NCI-H524 treated with DMSO at 0.1 percent for 48 hours (cell line): ENCODE measurements at places on chromosomes 2 and 18.

- no peak for DNase-seq
Measured at GRCh38 chr2:179237209-179237946, 27.3 kb downstream of the SESTD1 start.

- DNase-seq = no peak
Measured at GRCh38 chr2:241116606-241117560, 14.8 kb upstream of the MTERF4 start.

GRCh38 chr18:47077111-47077510 is 41.7 kb upstream of the ELOA2 start:
- no peak for DNase-seq

- no peak for DNase-seq
Measured at GRCh38 chr2:27282892-27283291, 663 bp downstream of the TRIM54 start.

GRCh38 chr2:96701636-96702035 is 38.2 kb downstream of the LMAN2L start:
- no peak for DNase-seq

GRCh38 chr2:201275069-201275468 is 14.7 kb downstream of the CASP8 start:
- DNase-seq = no peak

DNA sequence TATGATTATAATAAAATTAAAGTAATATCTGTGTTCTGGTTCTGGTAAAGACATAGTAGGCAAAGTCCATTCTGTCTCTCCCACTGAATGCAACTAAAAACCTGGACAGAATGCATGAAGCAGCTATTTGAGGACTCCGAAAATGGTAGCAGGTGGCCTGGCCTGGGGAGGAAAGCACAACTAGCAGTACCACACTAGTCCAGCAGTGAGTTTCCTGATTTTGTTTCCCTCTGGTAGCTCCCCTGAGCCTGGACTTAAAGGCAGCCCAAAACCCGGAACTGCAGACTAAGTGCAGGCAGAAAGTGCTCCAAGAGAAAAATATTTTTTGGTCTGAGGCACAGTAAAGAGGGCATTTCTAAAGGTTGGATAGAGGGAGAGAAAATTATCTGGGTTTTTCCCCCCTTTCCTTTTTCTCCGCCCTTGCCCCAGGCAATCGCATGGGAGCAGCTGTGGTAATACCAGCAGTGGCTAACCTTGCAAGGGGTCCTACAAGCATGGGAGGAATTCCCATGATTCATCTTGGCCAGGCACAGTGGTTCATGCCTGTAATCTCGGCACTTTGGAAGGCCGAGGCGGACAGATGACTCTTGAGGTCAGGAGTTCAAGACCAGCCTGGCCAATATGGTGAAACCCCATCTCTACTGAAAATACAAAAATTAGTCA is 32.3 kb downstream of the ASXL2 start:
- DNase-seq = no peak

DNA sequence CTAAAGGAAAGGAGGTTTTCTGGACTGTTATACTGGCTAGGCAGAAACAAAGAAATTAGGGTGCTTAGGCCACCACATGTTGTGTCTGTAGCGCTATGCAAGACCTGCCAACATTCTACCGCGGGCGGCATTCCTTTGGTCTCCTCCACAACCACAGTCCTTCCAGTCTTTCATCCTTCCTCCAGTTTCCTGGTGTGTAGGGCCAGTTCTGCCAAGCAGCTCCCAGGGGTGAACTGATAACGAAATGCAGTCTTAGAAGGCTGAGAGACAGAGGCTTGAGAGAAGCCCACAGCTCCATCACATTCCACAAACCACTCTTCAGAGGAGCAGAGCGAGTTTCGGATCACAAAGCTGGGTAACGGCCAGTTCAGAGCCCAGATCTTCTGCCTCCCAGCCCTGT is 19.5 kb upstream of the CXXC1 start:
- DNase-seq = no peak

DNA sequence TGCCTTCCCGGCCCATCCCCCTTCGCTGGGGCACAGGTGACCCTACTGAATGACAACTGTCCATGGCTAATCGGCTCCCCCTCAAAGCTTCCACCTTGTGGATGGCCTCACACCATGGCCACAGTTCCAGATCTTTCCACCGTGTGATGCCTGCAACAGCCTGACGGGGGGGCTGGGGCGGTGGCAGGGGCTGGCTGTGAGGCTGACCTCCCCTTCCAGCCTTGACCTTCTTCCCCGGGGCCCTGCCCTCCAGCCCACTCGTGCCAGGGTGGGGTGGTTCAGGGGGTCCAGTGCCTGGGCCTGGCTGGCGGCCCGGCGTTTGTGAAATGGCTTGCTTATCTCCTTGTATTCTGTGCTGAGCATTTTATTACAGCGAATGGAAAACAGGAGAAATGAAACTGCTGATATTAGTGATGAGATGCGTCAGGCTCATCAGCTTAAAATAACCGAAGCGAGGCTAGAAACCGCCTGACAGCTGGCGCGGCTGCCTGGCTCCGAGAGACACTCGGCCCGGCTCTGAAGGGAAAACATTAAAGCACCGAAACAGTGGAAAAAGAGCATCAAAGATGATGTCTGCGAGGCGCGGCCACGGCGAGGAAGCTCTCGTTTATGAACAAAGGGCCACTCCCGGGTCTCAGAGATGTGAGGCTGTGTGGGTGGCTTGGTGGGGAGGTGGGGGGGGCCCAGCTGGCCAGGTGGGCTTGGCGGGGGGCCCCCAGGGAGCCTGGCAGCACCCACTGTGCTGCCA is 916 bp upstream of the PDCD1 start:
- no peak for DNase-seq

- no peak for DNase-seq
Measured at GRCh38 chr2:62654876-62655359, 50.6 kb upstream of the EHBP1 start.

GRCh38 chr18:45107425-45107824 is 426.7 kb downstream of the SETBP1 start:
- no peak for DNase-seq

DNA sequence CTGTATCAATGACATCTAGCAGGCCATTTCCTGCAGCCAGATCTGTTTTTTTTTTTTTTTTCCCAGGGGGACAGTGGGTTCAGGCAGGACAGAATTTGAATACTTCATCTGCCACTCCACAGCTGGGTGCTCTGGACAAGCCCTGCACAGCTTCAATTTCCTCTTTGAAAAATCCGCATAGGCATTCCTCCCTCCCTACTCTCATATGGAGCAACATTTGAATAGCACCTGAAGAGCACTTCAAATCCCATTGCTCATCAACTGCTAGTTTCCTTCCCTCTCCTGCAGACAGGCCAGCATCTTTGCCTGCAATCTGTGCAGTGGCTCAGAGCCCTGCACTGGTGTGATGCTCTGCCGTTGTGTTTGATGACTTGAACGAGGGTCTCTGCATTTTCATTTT is 326.3 kb downstream of the TSN start:
- DNase-seq = peak; percentile 74

DNA sequence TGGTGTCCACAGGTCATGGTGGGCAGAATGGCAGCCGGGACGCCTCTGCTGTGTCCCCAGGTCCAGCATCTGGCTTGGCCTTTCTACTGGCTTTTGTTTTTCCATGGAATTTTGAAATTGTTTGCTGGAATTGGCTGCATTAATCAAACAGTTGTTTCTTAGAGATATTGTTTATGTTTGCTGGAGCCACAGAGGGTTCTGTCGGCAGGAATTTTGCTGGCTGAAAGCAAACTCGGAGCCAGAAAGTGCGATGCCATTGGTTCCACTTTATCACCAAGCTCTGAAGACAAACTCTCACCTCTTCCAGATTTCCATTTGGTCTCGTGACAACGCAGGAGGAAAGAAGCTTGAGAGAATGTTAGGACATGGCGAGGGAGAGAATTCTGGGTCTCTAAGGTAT is 199.2 kb upstream of the COPS8 start:
- no peak for DNase-seq

DNA sequence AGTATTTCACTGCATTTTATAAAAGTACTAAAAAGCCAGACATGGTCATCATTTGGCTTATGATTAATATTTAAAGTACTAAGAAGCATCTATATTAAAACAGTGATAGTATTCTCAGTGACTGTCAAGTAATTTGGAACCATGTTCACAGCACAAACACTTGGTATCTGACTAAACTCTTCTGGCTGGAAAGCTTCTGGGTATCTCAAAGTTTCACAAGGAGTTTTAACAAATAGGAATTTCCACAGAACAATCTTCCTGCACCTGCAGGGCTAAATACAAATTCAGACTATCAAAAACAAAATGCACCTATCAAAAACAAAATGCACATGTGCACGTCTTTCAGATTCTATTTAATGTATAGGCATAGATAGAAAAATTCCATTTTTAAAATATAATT is 158.8 kb downstream of the L3MBTL4 start:
- DNase-seq = no peak

DNA sequence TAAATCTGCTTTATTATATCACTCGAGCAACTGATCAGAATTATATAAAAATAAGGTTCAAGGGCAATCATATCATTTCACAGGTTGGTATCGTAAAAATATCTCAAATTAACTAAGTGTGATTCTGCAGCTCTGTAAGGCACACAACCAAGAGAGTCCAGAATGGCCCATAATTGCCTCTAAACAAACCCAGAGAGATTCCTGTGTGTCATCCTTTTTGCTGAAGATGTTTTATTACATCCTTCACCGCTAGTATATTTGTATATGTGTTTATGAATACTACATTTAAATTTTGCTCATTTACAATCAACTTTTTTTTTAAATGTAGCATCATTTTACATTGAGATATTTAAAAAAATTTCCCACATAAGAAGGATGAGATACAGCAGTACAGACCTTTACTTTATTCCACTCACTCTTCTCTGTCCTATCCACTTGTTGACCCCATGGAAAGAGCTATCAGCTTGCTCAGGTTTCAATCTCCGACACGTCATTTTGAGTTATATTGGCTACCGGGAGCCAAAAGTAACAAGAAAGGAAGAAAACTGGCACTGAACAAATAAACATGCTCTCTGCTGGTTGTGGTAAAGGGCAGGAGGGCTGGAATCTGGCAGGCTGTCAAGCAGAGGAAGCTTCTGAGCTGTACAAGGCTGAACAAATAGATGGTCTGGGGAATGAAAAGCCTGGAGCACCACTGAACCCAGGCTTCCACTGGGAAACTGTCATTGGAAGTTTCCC is 23.1 kb downstream of the PLA2R1 start:
- DNase-seq = no peak

GRCh38 chr2:238391042-238391689 is 35.6 kb upstream of the ASB1 start:
- no peak for DNase-seq

DNA sequence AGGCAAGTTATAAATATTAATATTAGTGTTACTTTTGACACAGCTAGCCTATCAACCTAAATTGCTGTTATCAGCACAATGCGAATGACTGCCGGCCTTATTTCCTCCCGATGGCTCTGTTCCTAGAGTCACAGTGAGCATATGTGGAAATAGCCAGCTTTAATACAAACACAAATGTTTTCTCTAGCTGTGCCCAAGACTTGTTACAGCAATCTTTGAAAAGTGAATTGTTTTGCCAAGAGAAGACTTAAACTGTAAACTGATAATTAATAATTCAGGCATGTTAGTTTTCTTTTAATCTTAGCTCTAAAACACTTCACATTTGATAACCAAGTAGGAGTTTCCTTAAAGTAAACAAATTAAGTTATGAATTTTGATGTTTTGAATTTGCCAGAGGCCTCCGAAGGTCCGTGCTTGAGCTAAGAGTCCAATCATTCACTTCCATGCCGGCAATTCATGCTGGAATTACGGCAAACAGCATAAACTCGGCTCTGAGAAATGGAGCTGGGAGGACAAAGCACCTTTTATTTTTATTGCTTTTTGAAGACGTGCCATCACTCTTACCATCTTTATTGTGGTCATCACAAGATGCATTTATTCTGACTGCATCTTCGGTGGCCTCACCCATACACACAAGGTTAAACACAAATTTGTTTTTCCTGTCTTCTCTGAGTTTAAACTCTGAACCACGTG is 184.5 kb upstream of the CWC22 start:
- no peak for DNase-seq

GRCh38 chr18:39945076-39945475 is 2010.0 kb upstream of the PIK3C3 start:
- no peak for DNase-seq

GRCh38 chr18:30925795-30926194 is 116.7 kb downstream of the DSC3 start:
- DNase-seq = no peak

GRCh38 chr2:226906163-226906693 is 70.4 kb downstream of the RHBDD1 start:
- no peak for DNase-seq

DNA sequence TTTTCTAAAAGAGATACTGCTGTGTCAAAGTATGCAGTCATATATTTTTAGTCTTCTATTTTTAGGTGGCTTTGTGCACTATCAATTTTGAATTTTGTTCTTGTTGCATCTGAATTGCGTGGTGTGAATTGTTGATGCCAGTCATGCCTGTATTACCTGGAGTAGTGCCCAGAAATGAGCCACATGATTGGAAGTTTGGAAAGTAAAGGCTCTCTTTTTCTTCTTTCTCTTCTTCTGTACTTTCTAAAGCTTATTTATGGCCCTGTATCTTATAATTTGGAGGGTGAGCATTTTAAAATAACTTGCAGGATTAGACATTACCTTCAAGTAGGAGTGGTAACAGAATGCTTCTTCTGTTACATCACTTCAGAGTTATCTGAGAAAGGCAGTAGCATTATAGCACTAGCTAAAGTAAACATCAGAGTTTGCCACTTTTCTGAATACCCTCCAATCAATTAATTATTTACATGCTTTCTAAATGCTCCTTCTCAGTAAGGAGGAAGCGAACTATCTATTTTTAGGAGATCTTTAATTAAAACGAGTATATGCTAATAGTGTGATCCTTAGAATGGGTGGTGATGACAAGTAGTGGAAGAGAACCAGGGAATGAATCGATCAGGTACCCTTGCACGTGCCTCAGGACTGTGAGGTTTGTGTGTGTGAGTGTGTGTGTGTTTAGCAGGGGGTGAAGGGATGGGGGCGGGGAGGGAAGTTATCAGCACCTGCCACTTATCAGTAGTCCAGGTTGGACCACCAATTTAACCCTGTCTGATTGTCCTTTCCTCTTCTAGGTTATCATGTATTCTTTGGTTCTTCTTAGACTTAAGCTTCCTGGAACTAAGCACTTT is 112.5 kb downstream of the MAP3K20 start:
- DNase-seq = no peak

DNA sequence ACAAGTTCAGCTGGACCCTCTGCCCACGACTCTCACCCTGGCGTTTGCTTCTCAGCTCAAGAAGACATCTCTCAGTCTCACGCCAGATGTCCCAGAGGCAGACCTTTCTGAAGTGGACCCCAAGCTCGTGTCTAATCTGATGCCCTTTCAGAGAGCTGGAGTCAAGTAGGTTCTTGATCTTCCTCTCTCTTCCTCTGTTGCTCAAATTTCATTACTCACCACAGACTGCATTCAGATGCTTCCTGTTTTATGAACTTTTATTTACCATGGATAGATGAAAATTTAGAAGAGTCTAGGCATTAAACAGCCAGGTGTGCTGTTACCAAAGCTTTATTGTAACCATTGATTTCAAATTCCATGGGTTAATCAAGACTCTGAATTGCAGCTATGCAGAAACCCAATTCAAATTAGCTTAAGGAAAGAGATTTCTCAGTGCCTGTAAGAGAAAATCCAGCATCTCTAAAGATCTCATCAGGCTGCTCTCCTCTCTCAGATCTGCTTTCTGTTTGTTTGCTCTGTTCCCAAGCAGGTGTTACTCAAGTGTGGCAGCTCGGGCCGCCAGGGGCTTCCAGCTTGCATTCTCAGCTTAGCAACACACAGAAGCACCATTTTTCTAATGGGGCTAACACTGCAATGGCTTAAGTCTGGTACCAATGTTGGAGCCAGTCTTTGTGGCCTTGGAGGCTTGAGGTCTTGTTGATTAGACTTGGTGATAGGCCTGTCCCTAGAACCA is 16.5 kb downstream of the SMARCAL1 start:
- no peak for DNase-seq

GRCh38 chr18:8721716-8722115 is 16.4 kb downstream of the MTCL1 start:
- no peak for DNase-seq
